Mesendoderm (in vitro differentiated cells): ENCODE measurements at places on chromosomes 12 and 14.

DNA sequence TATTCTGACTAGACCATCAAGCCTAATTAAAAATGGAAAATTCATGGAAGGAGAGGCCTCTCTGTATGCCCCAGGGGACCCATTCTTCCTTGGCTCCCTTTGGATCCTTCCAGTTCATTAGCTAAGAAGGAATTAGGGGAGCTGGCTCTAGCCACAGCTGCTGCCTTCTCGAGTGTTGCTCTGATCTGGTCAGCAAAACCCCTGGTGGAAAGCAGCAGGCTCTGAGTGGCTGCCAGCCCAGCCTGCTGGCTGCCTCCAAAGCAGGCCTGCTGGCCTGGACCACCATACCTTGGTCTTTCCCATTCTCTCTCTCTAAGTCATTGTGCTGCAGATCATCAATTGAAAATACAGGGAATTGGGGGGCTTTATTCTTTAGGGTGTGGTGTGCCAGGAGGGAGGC is 29.0 kb upstream of the AKAP6 start:
- no peaks in the 10 kb centered on the region for H3K27me3 ChIP-seq
- no peak for DNase-seq
- H3K27ac ChIP-seq: no peak overlapping the region
- no peak overlapping the region for H3K4me3 ChIP-seq
- H3K36me3 ChIP-seq: no peaks in the 10 kb centered on the region
- no peaks in the 10 kb centered on the region for H3K4me1 ChIP-seq

DNA sequence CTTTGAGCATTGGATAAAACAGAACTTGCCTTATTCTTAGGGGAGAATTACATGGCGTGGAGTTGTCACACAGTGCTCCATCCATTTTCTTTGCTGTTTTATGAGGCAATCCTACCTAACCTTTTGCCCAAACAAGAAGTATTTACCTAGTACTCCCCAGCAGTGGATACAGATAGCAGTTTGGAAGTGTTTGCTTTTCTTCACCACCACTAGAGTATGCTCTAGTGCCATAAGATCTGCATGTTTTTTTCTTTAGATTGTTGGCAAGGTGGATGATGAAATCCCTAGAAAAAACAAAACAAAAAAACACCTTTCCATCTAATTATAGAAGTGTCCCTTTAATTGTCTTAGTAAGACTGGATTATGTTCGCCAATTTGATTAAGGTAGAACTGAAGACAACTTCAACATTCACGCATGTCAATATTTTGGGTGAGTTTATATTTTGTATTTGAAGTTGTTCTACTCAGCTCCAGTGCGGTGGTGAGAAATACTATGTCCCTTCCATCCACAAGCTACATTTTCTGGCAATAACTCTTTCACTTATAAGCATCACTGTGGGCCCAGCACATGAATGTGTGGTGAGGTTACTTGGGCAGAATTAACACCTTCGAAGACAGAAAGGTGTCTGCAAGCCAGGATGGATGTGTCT is 23.6 kb upstream of the TMEM260 start:
- peaks cover 5% of the 10 kb centered on the region for H3K4me1 ChIP-seq
- H3K4me3 ChIP-seq: no peak overlapping the region
- peak; percentile 89 for DNase-seq
- H3K27me3 ChIP-seq: no peaks in the 10 kb centered on the region
- no peak overlapping the region for H3K27ac ChIP-seq
- H3K36me3 ChIP-seq: no peaks in the 10 kb centered on the region

DNA sequence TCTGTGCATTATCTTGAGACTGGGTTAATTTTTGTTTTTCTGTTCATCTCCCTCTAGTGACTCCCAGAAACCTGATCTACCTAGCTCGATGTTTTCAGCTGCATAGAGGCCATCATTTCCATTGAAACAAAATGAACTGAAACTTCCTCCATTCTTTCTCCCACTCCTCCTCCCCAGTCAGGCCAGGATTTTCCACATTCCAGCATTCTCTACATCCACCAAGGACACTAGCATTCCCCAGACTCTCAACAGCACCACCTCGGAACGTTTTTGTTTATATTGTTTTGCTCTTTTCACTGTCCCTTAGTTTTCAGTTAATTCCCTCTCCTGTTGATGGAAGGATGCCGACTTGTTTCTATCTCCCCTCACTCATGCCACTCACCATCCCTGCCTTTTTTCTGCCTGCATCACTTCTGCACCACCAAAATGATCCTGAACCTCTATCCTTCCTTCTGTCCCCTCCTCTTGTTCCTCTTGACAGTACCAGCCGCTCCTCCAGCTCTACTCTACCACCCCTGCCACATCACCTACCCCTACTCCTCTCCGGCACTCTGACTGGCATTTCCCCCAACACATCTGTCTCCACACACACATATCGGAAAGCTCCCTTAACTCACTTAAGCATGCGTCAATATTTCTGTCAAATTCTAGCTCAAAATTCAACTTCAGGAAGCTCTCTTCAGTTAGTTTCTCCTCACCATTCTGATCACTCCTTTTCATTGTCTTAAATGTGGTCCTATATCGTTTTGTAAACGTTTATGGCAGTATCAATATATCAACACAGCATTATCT is 13.2 kb downstream of the OR6S1 start:
- no peaks in the 10 kb centered on the region for H3K36me3 ChIP-seq
- no peaks in the 10 kb centered on the region for H3K27me3 ChIP-seq
- peak; percentile 62 for DNase-seq
- H3K4me1 ChIP-seq: peaks cover 12% of the 10 kb centered on the region

GRCh38 chr12:119659289-119659897 is 8.5 kb upstream of the PRKAB1 start:
- H3K27ac ChIP-seq: no peak overlapping the region
- no peak overlapping the region for H3K4me3 ChIP-seq
- DNase-seq: no peak
- no peaks in the 10 kb centered on the region for H3K27me3 ChIP-seq

DNA sequence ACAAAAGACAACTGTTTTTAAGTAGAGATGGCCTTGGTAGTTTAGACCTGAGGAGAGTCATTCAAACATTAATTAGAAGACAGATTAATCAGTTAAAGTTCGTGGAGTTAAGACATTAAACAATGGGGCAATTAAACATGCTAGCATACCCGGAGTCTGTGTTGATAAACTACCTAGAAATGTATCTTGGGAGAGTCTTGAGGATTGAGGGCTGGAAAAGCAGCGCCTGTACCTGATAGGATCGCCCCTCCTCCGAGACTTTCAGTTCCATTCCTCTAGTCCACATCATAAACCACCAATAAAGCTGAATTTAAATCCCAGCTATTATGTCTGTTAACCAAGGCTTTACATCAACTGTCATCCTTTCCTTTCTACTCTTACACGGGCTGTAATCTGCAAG is 1.0 kb upstream of the KRAS start:
- peak; percentile 33 for DNase-seq
- peak overlapping the region; percentile 19 for H3K27ac ChIP-seq
- no peaks in the 10 kb centered on the region for H3K27me3 ChIP-seq
- no peaks in the 10 kb centered on the region for H3K36me3 ChIP-seq
- H3K4me1 ChIP-seq: peaks cover 8% of the 10 kb centered on the region

DNA sequence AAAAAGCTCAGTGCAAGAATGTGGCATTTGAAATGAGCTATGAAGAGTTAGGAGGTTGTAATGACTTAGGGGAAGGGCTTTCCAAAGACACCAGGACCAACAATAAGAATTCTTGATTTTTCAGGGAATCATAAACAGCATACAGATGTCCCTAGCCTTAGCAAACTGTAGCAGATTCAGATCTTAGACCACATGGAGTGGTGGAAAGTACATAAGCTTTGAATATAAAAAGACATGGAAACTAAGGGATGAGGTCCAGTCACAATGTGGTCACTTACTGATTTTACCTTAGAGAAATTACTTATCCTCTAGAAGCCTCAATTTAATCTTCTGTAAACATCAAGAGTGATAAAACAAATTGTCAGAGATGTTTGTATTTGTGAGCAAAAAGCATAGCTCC is 186.6 kb downstream of the DUSP6 start:
- no peak for DNase-seq
- H3K27ac ChIP-seq: no peak overlapping the region
- no peaks in the 10 kb centered on the region for H3K36me3 ChIP-seq
- no peak overlapping the region for H3K4me3 ChIP-seq
- H3K27me3 ChIP-seq: no peaks in the 10 kb centered on the region

- H3K4me3 ChIP-seq: no peak overlapping the region
- DNase-seq: peak; percentile 69
- no peaks in the 10 kb centered on the region for H3K36me3 ChIP-seq
- no peaks in the 10 kb centered on the region for H3K27me3 ChIP-seq
- H3K27ac ChIP-seq: no peak overlapping the region
These were observed 400.9 kb upstream of the PDE3A start for GRCh38 chr12:19967431-19967830.

- no peaks in the 10 kb centered on the region for H3K36me3 ChIP-seq
- DNase-seq: no peak
- no peaks in the 10 kb centered on the region for H3K27me3 ChIP-seq
- H3K27ac ChIP-seq: no peak overlapping the region
- H3K4me3 ChIP-seq: no peak overlapping the region
These were observed 127.1 kb downstream of the ITPR2 start for GRCh38 chr12:26705851-26706250.

- no peaks in the 10 kb centered on the region for H3K36me3 ChIP-seq
- H3K4me3 ChIP-seq: no peak overlapping the region
- no peaks in the 10 kb centered on the region for H3K4me1 ChIP-seq
- peak; percentile 9 for DNase-seq
- H3K27me3 ChIP-seq: no peaks in the 10 kb centered on the region
These were observed 136.3 kb downstream of the AEBP2 start for GRCh38 chr12:19575337-19576243.

DNA sequence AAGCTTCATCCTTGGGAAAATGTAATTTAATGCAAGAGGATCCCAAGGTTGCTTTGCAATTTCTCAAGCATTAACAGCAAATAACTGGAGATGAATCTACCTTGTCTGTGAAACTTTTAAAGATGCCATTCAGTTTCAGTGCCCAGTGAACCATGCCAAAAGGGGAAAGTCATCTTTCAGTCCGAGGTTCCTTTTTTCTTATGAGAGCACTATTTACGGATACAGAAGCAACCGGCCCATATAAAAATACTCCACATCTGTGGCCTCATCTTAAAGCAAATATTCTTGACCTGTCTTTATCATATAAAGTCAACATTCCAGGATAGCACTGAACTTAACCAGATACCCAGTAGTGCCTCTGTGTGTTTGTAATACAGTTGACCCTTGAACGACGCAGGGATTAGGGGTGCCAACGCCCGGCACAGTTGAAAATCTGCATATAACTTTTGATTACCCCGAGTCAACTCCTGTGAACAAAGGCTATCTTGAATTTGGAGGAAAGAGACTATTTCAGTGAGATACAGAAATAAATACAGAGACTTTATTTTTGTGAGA is 209.4 kb downstream of the PCNX1 start:
- no peak overlapping the region for H3K4me3 ChIP-seq
- no peaks in the 10 kb centered on the region for H3K36me3 ChIP-seq
- H3K27me3 ChIP-seq: no peaks in the 10 kb centered on the region
- no peak overlapping the region for H3K27ac ChIP-seq
- DNase-seq: no peak
